Fibroblast of upper back skin (primary cell): ENCODE measurements at places on chromosomes 1 and 21.

DNA sequence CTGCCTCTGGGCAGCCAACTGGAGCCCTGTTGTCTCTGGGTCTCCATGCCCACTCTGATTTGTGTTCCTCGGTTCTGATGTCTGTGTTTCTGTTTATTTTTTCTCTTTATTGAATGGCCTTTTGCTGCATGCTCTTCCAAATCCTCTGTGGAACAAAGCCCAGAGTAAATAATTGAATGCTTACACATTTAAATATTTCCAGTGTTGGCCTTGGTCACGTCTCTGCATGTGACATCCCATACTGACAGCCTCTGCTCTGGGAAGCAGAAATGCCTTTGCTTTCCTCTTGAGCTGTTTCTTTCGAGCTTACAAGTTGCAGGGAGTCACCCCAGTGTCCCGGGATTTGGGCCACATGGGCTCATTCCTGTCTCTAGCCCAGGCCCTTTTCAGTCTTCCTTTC lies 267.9 kb downstream of the PTPRU start:
- no peak for DNase-seq

- DNase-seq, result peak; percentile 74
Measured at GRCh38 chr1:168082008-168082876, 54.5 kb downstream of the GPR161 start.

DNA sequence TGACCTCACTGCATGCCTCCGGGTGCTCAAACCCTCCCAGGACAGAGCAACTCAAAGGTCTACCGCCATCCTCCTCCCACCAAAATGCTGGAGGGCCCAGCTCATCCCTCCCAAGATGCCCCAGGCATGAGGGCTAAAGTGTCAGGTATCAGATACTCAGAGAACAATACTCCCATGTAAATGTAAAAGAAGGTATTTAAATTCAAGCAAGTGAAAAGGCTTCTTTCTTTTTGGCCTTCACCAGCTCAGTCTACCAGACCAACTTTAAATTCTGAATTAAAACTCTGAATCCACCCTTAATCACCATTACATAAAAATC lies 3.0 kb downstream of the PARP1 start:
- DNase-seq, result no peak

GRCh38 chr1:205538235-205538840 lies 33.9 kb downstream of the CDK18 start:
- DNase-seq, result no peak
